ENCODE measurements at places on chromosomes 6 and 20. TPM values are rescaled to one million over a fixed set of nuclear protein-coding genes. Genes with fewer than 3 reads are reported as not detected.

DNA sequence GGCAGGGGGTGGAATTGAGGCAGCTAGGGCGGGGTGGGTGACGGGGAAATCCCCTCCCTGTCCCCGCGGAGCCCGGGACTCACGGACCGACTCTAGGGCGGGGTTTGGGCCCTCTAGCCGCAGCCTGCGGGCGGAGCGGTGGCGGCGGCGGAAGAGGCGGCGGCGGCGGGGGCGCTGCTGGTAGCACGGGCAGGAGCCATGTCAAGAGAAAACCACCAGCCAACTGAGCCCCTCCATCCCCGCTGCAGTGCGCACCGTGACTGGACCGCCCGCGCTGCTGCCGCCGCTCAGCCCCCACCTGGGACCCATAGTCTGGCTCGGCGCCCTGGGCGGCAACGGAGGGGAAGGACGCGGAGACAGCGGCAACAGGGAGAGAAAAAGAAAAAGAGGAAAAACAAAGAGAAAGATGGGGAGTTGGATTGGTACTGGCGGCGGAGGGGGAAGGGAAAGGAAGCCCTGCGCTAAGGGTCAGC, 1.2 kb upstream of the C6orf62 start:
- no peaks in the 10 kb centered on the region for H3K36me3 ChIP-seq
- peak overlapping the region; percentile 91 for H3K4me3 ChIP-seq
- peaks cover 10% of the 10 kb centered on the region for H3K4me1 ChIP-seq
- no peaks in the 10 kb centered on the region for H3K27me3 ChIP-seq
- peak; percentile 77 for DNase-seq
- H3K27ac ChIP-seq: peak overlapping the region; percentile 96

- H3K27me3 ChIP-seq: no peaks in the 10 kb centered on the region
- H3K4me3 ChIP-seq: no peak overlapping the region
- H3K27ac ChIP-seq: no peak overlapping the region
- DNase-seq: no peak
- H3K36me3 ChIP-seq: no peaks in the 10 kb centered on the region
- no peaks in the 10 kb centered on the region for H3K4me1 ChIP-seq
These were observed 8.1 kb upstream of the AARS2 start for GRCh38 chr6:44321210-44321609.

Gene GRIK2
- not detected for total RNA-seq

GRCh38 chr20:61814244-61814643, 251.4 kb downstream of the TAF4 start:
- H3K27ac ChIP-seq: no peak overlapping the region
- H3K4me3 ChIP-seq: no peak overlapping the region
- H3K36me3 ChIP-seq: no peaks in the 10 kb centered on the region
- no peaks in the 10 kb centered on the region for H3K4me1 ChIP-seq
- no peaks in the 10 kb centered on the region for H3K27me3 ChIP-seq
- peak; percentile 26 for DNase-seq

- no peaks in the 10 kb centered on the region for H3K4me1 ChIP-seq
- no peak for DNase-seq
- no peaks in the 10 kb centered on the region for H3K36me3 ChIP-seq
These were observed 979.8 kb upstream of the MANEA start for GRCh38 chr6:94597487-94597886.

DNA sequence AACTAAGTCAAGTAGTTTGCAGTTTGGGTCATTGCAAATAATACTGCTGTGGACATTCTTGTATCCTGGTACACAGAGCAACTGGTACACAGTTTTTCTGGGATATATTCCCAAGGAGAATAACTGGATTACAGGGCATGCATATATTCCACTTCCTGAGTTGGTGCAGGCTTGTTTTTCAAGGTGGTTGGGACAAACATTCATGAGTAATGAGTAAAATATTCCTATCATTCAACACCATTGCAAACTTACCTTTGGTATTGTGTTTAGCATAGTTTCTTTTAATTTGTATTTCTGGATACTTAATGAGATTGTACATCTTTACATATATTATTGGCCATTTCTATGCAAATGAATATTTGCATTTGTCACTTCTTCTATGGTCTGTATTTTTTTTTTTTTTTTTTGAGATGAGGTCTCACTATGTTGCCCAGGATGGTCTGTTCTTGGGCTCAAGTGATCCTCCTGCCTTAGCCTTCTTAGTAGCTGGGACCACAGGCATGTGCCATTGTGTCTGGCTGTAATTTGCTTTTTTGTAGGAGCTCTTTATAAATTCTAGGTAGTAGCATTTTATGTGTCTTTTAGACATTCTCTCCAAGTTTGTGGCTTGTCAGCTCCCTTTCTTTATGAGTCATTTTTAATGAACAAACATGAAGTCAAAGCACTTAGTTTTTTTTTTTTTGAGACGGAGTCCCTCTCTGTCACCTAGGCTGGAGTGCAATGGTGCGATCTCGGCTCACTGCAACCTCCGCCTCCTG, 158.7 kb downstream of the SOX4 start:
- no peak for DNase-seq
- H3K4me3 ChIP-seq: no peak overlapping the region
- H3K4me1 ChIP-seq: no peaks in the 10 kb centered on the region

- no peaks in the 10 kb centered on the region for H3K27me3 ChIP-seq
- H3K4me1 ChIP-seq: peaks cover 4% of the 10 kb centered on the region
- no peak overlapping the region for H3K27ac ChIP-seq
- H3K4me3 ChIP-seq: no peak overlapping the region
These were observed 187.4 kb downstream of the SLC16A10 start for GRCh38 chr6:111274593-111275217.

DNA sequence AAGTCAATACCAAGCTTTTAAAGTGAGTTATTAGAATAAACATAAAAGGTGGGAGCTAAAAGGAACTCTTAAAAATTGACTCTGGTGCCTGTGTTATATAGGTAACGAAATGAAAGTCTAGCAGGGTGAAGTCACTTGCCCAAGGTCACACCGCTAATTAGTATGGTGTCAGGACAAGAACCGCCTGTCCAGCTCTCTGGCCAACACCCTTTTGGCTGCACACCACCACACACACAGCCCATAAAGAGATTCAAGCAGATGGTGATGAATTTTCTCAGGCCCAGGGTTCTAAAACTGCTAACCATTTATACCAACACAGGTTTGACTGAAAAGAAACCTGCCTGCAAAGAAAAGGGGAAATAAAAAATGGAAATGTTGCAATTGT, 20.2 kb downstream of the GFOD1 start:
- no peak for DNase-seq
- no peak overlapping the region for H3K27ac ChIP-seq
- H3K27me3 ChIP-seq: no peaks in the 10 kb centered on the region
- H3K4me1 ChIP-seq: peaks cover 22% of the 10 kb centered on the region
- H3K36me3 ChIP-seq: no peaks in the 10 kb centered on the region

All from Peyer's patch (tissue), 4 donors.